ENCODE measurements at places on chromosomes 5 and 9.

DNA sequence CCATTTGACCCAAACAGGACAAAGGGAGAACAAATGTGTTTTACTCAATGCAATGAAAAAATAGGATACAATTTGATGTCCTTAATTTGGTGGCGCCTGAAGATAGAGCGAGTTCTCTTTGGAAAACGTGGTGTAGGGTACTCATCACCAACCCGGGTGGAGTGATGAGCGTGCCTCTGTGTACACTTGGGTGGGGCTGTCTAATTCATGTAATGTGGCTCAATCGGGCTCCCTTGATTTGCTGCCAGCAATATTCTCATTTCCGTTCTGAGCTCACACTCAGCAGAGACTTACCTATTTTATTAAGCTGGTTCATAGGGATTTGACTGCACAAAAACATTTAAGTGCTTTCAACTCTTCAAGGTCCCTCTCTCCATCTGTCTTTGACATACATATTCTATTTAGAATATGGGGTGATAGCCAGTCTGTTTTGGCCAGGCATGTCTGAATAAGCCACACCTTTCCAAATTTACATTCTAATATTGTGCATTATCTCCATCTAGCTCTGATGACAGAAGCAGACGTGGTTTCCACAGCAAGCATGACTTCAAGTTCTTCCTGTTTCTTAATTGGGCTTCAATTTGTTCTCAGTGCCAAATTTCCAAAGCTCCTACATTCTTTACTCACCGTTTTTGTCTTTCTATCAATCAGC lies 162.5 kb downstream of the IRX2 start:
- no peak for DNase-seq

DNA sequence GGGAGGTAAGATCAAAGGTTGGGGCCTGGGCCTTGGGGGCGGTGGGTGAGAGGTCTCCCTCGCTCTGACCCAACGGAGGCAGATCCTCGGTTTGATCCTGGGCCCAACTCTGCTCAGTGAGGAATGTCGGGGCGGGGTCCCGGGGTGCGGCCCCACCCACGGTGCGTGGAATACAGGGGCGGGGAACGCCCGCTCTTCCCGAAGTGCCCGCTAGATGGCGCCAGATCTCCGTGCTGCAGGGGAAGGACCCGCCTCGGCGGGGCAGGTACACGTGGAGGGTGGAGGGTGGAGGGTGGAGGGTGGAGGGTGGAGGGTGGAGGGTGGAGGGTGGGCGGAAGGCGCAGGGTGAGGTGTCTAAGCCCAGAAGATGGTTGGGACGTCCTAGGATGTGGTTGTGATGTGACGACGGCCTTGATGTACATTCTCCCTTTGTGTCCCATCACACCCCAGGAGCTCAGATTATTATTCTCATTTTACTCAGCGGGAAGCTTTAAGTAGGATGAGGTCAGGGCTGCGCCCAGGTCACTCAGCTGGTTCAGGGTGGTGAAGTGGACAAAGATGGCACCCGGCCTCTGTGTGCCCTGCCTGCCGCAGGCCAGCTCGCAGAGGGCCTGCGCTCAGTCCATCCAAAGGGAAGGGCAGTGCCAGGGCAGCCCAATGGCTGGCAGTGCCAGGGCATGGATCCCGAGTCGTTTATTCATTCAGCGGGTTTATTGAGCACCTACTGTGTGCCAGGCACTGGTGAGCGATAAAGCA lies 9.4 kb upstream of the RPS14 start:
- DNase-seq, result peak; percentile 79

DNA sequence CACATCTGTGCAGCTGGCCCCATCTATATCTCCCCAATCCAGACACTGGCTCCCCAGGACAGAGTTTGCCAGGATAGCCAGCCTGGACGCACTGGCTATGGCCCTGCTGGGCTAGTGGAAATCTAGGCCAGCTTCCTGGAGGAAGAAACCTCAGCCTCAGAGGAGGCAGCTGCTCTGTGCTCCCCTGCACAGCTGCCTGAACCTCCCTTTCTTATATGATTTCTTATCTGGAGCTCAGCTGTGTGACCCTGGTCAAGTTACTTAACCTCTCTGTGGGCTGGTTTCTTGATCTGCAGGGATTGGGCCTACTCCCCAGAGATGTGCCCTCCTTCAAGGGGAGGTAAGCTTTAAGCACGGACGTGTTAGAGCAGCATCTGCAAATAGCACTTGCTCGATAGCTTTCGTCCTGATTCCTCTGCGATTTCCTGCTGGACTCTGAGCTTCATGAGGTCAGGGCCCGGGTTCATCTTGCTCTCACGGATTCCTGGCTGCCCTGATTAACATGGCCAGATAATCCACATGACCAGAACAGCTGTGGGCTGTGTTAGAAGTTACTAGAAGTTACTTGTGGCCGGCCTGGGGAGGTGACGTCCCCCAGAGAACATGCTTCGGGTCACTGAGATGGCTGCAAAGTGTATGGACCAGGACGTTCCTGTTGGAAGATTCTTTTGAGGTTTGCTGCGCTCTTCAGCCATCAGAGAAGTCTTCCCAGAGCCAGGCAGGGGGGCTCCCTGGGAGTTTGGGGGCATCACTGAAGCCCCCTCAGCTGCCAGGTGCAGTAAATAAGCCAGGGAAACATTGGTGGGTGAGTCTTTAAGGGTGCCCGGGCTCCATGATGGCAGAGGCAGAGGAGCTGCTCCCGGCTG lies 14.5 kb downstream of the C9orf50 start:
- no peak for DNase-seq

DNA sequence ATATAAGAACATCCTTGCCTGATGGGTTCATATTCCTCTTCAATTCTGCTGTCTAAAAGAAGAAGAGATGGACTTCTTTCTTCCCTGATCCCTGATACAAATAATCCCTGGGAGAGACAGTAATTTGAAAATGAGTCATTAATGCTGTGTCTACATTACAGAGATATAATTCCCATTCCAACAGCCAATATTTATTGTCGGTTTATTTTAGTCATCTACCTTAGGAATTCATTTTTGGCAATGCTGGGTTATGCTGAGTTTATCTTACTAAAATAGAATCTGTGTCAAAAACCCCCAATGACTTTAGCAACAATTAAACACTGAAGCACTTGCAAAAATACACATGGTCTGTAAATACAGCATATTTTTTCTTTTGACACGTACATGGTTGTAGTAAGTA lies 23.9 kb downstream of the ZNF474 start:
- no peak for DNase-seq

GRCh38 chr5:140967226-140967893 lies 1.1 kb downstream of the PCDHAC2 start:
- no peak for DNase-seq

DNA sequence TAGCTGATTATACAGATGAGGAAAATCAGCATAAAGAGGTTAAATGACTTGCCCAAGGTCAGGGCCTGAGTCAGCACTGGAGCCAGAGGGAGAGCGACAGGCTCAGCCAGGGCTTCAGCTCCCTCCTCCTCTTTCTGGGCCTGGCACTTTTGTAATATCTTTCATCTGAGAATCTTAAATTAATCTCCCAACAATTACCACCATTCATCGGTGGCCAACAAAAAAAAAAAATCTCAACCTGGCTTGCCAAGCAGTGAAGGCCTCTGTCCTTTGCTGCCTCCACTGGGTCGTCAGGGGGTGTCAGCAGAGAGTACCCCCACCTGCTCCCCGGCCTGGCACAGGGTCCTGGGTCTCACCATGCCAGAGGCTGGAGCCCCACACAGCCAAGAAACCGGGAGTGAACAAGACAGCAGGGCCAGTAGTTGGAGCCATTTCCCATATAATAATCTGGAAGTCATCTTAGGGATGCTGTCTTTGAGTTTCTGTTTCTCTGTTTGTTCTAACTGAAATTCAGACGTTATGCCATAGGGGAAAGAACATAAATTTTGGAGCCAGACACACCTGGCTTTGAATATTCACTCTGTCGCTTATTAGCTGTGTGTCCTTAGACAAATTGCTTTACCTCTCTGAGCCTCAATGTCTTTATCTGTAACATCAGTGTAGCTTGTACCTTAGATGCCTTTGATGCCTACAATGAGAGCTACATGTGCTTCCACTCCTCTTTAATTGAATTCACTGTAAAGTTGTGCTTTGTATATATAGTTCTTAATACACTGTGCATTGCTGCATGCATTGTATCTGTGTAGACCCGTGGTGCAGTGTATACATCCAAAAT lies 299.9 kb upstream of the MSX2 start:
- no peak for DNase-seq

GRCh38 chr5:174301848-174302625 lies 256.5 kb downstream of the NSG2 start:
- DNase-seq, result no peak

GRCh38 chr5:119322948-119323537 lies 32.8 kb upstream of the TNFAIP8 start:
- no peak for DNase-seq

- no peak for DNase-seq
Observed at GRCh38 chr5:5353681-5354080, 68.8 kb upstream of the ICE1 start.

- no peak for DNase-seq
Observed at GRCh38 chr9:130438382-130438981, 6.3 kb upstream of the ASS1 start.

- no peak for DNase-seq
Observed at GRCh38 chr5:131754363-131754762, 42.5 kb downstream of the FNIP1 start.

GRCh38 chr5:87398981-87399614 lies 13.6 kb downstream of the CCNH start:
- DNase-seq, result no peak

- no peak for DNase-seq
Observed at GRCh38 chr5:150469718-150470469, 20.4 kb upstream of the RPS14 start.

DNA sequence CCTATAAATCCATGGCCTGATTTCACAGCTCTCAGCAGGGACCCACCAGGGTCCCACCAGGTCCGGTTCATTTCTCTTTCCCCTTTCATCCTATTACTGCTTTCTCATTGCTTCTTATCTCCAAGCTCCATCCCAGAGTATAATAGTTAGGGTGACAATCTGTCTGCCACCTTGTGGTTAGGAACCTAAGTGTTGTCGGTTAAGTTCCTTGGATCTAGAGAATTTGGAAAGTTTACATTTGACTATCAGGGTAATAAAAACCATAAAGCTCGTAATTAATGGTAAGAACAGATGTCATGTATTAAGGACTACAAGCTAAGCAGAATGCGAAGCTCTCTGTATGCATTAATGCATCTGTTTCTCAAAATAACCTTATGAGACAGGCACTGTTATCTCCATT lies 259.1 kb downstream of the SH3GL2 start:
- no peak for DNase-seq

DNA sequence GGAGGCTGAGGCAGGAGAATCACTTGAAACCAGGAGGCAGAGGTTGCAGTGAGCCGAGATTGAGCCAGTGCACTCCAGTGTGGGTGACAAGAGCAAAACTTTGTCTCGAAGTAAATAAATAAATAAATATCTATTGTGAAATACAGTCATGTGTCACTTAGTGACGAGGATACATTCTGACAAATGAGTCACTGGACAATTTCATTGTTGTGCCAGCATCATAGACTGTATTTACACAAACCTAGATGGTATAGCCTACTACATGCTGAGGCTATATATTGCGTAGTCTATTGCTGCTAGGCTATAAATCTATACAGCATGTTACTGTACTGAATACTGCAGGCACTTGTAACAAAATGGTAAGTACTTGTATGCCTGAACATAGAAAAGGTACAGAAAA lies 61.1 kb upstream of the CCL21 start:
- no peak for DNase-seq

DNA sequence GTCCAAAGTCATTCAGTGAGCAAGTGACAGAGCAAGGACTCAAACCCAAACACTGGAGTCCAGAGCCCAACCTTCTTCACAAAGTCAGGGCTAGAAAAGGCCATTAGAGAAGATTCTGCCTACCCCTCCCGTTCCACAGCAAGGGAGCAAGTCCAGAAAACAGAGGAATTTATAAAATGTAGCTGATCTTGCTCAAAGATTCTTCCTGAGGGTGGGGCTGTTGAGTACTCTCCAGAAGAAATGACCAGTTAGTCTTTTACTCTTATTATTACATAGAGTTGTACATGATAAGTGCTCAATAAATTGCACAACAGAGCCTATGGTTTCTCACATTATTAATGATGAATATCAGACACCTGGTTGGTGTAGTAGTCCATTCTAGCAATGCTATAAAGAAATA lies 39.3 kb upstream of the HMHB1 start:
- DNase-seq, result no peak
